ENCODE measurements at places on chromosomes 7 and 10. TPM values are rescaled to one million over a fixed set of nuclear protein-coding genes. Genes with fewer than 3 reads are reported as not detected.

- no peak for DNase-seq
Measured at GRCh38 chr7:39042670-39043069, 65.0 kb downstream of the POU6F2 start.

DNA sequence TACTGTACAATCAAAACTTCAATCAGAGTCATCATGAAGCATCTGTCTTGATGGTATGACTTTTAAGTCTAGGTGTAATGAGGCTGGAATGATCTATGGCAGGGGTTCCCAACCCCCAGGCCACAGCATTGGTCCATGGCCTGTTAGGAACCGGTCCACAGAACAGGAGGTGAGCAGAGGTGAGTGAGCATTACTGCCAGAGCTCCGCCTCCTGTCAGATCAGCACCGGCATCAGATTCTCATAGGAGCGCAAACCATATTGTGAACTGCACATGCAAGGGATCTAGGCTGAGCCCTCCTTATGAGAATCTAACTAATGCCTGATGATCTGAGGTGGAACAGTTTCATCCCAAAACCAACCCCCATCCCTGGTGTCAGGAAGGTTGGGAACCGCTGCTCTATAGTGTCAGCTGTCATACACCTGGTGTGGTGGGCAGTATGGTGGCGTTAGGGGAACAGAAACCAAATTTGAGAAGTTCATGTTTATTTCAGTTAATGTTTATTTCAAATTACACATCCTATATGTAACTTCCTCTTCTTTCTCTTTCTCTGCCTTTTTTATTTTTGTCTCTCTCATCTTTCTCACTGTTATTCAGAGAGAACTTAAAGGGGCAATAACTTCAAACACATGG, 432.6 kb downstream of the TNS3 start:
- DNase-seq, result no peak

- peak; percentile 91 for DNase-seq
Measured at GRCh38 chr7:75055830-75056772, 17.5 kb downstream of the RCC1L start.

GRCh38 chr10:94310369-94310768, 52.4 kb downstream of the NOC3L start:
- DNase-seq, result no peak

- DNase-seq, result no peak
Measured at GRCh38 chr7:87038993-87039690, 20.3 kb downstream of the ELAPOR2 start.

GRCh38 chr7:131654668-131655326, 98.4 kb upstream of the PODXL start:
- peak; percentile 44 for DNase-seq

DNA sequence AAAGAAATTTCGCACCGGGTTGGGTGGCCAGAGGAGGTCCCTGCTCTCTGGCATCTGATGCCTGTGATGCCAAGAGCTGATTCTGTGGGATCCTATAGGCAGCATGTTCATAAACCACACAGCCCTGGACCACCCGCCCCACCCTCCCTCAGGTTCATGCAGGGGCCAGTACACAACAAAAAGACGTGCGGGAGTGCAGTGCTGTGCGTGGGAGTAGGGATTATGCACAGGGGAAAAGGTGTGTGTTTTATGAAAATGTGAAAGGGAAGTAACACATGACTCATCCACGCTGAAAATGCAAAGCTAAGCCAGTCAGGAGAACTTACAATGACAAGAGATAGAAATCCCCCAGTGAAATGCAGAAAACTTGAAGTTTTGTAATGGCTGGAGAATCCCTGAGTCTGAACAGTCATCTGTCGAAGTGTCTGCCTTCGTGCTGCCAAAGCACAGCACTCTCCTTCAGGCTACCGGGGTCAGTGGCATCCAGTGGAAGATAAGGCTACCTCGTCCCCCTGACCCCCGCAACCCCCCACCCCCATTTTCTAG, 1.1 kb downstream of the KIAA1217 start:
- DNase-seq, result peak; percentile 84

DNA sequence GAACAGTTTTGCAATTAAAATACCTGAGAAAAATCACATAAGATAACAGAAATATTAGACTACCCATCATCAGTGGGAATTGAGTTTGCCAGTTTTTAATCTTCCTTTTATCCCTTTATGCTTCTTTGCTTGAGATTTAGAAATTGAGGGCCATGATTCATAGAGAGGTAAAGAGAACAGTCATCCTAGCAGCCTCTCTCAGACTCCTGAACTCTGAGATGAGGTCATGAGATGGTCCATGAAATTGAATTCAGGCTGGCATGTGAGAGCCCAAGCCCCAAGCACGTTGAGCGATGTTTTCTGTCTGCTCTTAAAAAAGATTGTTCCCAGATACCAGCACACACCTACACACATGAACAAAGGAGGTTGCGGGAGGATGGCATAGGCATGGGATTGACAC, 91.1 kb downstream of the CREB5 start:
- DNase-seq, result no peak

Gene CRYGN
- not detected for total RNA-seq

Gene STOX1
- 0.12 TPM for total RNA-seq

Gene TOMM7
- 229 TPM for total RNA-seq

Gene DEPP1
- 8.0 TPM for total RNA-seq

Gene PARG
- 36.4 TPM for total RNA-seq

All from astrocyte (in vitro differentiated cells and primary cell).